ENCODE measurements at places on chromosomes 7 and 10.

DNA sequence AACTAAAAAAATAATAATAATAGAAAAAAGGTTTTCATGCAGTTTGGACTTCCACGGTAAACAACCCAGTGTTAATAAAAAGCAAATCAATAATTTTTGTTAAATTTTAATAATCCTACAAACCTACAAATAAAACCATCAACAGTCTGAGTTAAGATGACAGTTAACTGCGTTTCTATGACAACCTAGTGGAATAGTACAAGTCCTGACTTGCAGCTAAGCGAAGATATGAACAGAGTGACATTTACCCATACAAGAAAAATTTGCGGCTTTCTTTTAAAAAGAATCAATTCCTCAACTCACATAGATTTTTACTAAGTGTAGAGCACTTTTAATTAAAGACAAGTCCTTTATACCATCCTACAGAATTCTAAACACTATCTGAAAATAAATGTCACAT is 35.6 kb downstream of the VPS41 start:
- DNase-seq = no peak

- no peak for DNase-seq
Observed at GRCh38 chr10:71468363-71469094, 71.8 kb downstream of the CDH23 start.

- no peak for DNase-seq
Observed at GRCh38 chr7:98669329-98670000, 52.4 kb downstream of the NPTX2 start.

- no peak for DNase-seq
Observed at GRCh38 chr10:19659920-19660655, 156.1 kb upstream of the PLXDC2 start.

DNA sequence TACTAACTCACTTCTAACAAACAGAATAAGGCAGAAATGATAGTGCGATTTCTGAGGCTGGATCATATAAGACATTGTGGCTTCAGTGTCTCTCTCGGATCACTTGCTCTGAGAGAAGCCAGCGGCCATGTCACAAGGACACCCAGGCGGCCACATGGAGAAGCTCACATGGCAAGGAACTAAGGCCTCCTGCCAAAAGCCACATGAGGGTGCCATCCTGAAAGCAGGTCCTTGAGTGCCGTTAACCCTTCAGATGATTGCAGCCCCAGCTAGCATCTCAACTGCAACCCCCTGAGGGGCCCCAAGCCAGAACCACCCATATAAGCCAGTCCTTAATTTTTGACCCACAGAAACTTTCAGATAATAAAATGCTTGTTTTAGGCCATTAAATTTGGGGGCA is 6.9 kb upstream of the VDAC2 start:
- no peak for DNase-seq

Data from DND-41 (cell line).